ENCODE measurements at places on chromosomes 5 and 9.

DNA sequence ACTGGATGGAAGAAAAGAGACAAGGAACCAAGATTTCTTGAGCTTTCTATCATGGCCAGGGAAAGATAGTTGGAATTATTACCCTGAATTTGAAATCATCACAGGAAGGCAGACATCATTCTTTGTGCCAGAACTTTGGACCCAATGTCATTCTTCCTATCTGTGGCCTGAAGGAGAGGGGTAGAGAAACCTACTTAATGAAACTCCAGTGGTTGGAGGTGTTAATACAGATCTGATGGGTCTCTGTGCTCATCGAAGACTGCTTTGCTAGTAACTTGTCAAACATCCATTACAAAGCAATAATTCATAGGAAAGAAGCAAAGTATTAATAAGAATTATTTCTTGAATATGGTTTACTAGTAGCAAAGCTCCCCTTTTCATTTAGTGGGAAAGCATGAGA, 26.9 kb downstream of the PRLR start:
- DNase-seq: no peak

GRCh38 chr5:89071101-89071940, 188.3 kb upstream of the MEF2C start:
- DNase-seq: no peak

DNA sequence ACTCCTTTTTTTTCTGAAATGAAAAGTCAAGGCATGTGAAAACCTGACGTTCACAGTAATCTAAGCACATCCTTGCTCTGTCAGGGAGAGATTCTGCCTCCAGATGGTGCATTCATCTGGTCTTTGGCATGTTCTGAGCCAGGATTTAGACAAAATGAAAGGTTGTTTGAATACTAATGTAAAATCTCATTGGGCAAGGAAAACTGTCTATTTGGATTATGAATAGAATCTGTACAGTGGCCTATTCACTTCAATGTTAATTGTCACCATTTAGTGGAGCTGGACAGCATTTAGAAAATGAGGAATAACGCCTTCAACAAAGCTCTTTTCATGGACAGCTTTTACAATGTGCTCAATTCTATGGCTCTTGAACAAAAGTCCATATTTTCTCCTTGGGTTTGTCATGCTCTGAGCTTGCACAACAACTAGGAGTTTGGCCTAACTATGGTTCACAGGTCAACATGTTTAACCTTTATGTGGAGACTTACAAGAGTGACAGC, 28.9 kb downstream of the ARHGEF28 start:
- DNase-seq: no peak

GRCh38 chr9:2424619-2425033, 197.0 kb upstream of the VLDLR start:
- DNase-seq: no peak

GRCh38 chr5:177256296-177256695, 47.2 kb downstream of the RAB24 start:
- DNase-seq: no peak

DNA sequence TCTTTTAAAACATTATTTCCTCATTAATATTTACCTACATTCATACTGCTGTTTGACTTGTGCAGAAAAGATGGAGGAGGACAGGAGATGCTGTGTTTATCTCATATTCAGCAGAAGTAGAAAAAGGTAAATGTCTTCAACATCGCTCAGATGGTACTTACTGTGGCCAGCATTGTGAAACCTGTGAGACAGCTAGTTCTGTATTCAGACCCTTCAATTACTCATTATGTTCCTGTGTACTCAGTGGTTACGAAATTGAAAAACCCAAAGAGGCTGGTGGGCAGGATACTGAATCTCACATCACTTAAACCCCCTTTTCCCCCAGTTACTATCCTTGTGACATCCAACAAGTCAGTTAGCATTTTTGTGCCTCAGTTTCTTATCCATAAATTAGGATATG, 216.0 kb downstream of the KDM4C start:
- no peak for DNase-seq

GRCh38 chr5:167122267-167122666, 1169.2 kb upstream of the WWC1 start:
- DNase-seq: no peak

DNA sequence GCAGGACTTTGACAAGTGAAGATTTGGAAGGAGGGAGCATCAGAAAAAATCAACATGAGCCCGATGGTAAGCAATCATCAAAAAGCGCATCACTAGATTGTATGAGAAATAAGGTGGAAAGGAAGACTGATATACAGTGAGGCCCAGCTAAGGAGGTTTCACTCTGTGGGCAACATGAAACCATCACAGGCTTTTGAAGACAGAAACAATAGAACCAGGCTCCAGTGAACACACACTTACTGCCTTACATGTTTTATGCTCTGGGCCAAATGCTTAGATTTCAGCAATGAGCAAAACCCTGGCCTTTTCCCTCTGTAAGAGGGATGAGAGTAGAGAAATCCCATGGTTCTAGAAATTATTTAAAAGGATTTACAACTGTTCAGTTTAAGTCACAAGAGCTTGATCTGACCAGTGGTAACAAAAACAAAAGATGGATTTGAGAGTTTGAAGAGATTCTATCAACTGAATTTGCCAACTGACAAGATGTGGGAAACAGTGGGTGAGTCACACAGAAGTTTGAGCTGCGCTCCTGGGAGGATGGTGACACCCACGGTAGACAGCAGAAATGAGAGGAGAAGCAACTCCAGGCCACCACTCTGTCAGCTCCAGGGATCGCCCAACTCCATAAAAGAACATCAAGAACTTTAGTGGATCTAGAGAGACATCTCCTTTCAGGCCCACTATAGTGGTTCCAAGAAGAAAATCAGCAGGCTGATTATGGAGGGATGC, 261.8 kb downstream of the MCTP1 start:
- no peak for DNase-seq

DNA sequence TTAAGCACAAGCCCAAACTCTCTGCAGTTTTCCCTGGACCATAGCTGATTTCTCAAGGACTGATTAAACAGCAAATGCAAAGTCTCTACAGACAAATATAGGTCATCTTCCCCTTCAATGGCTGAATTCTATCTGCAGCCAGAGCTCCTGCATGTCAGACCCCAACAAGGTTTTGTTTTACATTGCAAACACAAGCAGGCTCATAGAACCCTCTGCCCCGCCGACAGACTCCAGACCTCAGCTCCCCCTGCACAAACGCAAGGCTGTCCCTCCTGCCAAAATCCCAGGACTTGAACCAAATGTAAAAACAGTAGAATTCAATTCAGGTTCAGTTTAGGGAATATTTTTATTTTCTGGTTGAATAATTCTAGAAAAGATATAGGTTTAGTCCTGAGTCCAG, 526.7 kb upstream of the TRPC7 start:
- no peak for DNase-seq
